ENCODE measurements at places on chromosomes 11 and 22.

GRCh38 chr11:117671370-117671769 lies 125.6 kb downstream of the DSCAML1 start:
- no peak for DNase-seq

- peak; percentile 56 for DNase-seq
These were observed 27.1 kb downstream of the ARAP1 start for GRCh38 chr11:72724851-72725723.

DNA sequence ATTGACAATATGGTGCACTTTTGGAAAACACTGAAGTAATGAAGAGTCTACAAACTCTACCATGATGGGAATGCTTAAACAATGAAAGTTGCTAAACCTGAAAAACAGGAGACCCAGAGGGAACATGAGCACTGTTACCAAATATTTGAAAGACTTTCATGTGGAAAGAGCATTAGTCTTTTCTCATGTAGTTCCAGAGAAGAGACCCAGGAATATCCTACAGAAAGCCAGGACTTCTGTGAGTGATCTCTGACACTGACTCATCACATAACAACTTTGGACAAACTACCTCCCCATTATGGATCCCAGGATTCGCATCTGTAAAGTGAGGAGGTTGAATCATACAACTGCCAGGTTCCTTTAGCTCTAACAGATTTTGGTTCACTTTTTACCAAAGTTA lies 62.2 kb downstream of the FAM181B start:
- no peak for DNase-seq

DNA sequence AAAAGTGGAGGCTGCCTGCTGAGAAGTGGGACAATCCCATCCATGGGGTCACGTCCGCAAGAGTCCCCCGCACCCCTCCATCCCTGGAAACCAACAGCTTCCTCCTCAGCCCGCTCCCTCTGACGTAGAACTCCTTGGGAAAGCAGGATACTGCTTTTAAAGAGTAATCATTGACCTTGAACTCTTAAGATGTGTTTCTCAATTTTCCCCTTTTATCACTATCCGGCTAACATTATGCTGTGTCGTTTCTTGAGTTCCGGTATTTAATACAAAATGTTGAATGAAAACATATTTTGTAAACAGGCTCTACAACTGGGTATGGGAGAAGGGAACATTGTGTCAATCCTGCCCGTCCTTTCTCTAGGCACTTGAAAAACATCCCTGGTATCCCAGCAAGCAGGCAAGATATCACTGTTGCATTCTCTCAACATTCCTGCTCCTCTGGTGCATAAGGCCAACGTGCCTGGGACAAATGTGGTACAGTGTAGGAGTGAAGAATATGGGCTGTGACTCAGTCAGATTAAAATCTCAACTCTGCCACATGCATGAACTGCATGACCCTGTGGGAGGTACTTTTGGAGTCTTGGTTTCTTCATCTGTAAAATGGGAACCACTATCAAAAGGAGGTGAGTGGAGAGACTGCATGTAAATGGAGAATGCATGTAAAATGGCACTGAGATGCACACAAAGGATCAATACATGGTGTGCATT lies 52.8 kb downstream of the WT1 start:
- no peak for DNase-seq

DNA sequence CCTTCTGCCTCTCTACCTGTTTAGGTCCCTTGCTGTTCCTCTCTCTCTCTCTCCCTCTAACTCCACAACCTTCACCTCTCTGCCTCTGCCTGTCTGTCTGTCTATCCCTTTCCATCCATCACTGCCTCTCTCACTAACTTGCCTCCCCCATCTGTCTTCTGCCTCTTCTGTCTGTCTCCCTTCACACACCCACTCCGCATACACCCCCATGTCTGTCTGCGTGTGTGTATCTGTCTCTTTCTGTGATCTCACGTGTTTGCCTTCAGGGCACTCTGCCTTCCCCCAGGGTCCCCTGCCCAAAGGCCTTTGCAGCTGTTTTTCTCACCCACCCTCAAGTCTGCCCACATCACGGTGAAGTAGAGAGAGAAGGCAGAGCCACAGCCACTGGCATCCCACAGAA lies 7.9 kb downstream of the RTN4RL2 start:
- no peak for DNase-seq

- DNase-seq, result peak; percentile 6
These were observed 929 bp downstream of the PRDM10 start for GRCh38 chr11:130001461-130002351.

DNA sequence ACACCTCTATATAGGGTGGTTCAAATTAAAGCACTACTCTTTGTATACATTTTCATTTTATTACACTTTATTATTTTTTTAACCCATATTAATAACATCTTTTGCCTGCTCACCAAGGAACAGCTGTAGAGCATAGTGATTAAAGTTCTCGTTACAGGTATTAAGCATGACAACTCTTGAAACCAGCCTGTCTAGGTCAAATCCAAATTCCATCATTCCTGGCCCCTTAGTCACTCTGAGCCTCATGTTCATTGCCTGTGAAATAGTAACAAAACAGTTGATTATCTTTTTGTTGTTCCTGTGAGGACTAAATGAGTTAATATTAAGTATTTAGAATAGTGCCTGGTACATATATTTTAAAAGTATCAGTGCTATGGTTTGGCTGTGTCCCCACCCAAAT lies 334.5 kb downstream of the RAB38 start:
- DNase-seq, result no peak

- DNase-seq, result no peak
These were observed 14.1 kb upstream of the RAC2 start for GRCh38 chr22:37258005-37258752.

DNA sequence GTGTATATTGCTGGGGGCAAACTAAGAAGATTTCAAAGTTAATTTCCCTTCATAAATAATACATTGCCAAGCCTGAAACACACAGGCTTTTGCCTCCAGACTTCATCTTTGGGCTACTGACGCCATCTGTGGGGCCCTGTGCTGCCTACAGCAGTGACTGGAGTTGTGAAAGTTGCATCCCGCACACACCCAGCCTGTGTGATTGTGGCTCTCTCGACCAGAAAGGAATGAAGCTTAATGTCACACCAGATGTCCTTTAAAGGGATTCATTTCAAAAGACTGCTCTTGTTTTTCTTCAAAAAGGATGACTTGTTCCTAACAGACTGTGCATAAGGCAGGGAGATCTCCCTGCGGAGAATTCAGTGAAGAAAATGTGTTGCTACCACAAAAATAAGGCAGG lies 210.5 kb downstream of the FAM181B start:
- DNase-seq, result no peak

DNA sequence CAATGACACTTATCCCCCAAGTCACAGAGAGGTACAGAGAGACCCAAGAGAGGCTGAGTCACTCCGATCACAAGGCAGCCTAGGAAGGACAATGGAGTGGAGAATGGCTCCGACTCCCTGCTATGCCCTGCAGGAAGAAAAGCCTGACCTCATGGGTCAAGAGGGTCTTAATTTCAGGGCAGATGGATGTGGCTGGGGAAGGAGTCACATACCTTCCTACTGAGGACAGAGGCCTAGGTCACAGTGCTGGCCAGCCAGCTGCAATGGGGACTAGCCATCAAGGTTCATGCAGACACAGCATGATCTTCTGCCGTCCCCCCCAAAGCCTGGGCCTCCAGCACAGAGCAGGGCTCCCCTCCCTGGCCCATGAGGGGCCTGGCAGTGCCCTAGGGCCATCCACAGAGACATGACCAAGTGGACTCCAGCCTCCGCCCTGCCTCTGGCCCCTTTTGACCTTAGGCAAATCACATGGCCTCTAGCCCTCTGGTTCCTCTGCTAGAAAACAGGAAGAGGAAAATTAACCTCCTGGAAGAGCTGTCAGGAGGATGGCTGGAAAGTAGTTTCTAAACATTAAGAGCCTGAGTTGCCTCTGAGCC lies 1.8 kb downstream of the ARRB1 start:
- DNase-seq, result no peak

GRCh38 chr11:69374110-69374945 lies 80.4 kb downstream of the MYEOV start:
- DNase-seq, result no peak

GRCh38 chr11:104325093-104325492 lies 161.1 kb upstream of the PDGFD start:
- DNase-seq, result no peak

- no peak for DNase-seq
These were observed 85.9 kb downstream of the WNT7B start for GRCh38 chr22:45891021-45891421.

GRCh38 chr22:20808844-20809243 lies 34.9 kb downstream of the SERPIND1 start:
- DNase-seq, result no peak

DNA sequence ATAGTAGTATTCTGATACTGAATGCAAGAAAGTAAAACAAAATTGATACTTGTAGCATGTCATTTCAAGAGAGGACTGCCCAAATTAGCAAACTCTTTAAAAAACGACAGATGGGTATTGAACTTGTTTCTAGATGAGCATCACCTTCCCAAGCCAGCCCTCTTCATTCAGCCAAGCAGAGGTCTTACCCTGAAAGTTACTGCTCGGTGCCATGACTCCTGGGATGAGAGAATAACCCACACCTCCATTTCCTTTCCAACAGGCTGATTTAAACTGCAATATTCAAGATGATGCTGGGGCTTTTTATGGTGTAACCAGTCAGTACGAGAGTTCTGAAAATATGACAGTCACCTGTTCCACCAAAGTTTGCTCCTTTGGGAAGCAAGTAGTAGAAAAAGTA lies 84.5 kb upstream of the RASSF10 start:
- DNase-seq, result no peak

DNA sequence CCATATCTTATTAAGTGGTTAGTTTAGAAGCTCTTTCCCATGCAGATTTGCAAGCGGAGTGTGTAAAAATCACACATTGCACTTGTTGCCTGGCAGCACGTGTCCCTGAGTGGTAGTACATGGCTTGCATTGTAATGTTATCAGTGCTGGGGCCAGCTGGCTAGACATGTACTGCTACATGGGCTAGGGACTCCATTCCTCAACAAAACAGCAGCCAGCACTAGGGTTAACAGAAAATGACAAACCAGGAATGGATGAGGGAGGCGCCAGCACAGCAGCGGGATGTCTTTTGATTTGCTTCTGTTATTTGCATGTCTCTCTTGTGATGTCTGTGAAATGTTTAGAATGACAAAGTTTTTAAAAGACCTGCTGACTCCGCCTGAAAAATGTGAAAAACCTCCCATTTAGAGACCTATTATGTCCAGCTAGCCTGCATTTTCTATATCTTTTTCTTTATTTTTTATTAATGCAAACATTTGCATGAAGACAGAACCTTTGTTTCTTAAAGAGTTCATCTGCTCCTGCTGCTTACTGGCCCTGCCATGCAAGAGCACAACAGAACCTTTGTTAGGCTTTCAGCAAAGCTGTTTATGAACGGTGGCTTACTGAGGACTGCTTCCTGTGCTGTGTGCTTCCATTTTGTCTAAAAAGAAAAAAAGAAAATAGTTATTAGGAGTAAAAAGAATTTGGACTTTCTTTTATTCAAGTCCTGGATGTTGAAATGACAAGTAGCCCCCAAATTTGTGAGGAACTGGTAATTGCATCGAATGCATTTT lies 40.7 kb downstream of the CSTPP1 start:
- no peak for DNase-seq

DNA sequence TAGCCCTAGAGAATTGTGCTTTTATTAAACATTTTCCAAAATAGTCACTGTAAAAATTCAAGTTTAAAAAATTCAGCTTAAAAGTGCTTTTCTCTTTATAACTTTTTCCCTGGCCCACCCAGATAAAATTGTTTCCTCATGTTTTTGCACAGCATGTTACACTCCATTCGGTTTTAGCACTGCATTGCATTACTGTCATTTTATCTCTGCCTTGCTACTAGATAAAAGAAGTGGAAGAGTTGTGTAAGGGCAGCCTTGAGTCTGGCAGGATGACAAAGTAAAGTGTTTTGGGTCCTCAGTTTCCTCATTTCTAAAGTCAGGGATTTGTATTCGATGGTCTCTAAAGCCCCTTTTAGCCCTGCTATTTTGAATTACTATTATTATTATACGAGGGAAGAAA lies 99.8 kb downstream of the ATM start:
- no peak for DNase-seq

DNA sequence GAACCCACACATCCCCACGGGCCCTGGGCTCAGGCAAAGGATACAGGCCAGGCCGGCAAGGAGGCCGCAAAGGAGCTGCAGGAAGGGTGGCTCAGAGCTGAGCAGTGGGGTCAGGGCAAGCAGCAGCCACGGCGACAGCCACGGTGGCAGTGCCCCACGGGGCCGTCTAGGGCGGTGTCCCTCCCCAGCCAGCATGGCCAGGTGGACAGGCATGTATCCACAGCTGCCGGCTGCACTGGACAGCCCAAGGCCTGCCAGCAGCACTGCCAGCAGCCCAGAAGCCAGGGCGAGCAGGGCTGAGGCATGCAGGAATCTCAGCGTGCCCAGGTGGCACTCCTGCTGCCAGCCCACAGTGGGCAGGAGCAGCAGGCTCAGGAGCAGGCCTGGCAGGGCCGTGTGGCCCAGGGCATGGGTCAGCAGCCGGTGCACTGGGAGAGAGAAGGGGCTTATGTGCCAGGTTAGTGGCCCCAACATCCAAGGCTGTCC lies 3.9 kb downstream of the RHBDD3 start:
- DNase-seq, result no peak

- DNase-seq, result no peak
These were observed 10.4 kb downstream of the ATXN10 start for GRCh38 chr22:45682064-45682463.

- no peak for DNase-seq
These were observed 165.6 kb downstream of the ETS1 start for GRCh38 chr11:128421577-128422330.

- DNase-seq, result no peak
These were observed 78.9 kb upstream of the POU2AF2 start for GRCh38 chr11:111166598-111166997.

- peak; percentile 3 for DNase-seq
These were observed 5.8 kb downstream of the PIWIL3 start for GRCh38 chr22:24768537-24769374.

DNA sequence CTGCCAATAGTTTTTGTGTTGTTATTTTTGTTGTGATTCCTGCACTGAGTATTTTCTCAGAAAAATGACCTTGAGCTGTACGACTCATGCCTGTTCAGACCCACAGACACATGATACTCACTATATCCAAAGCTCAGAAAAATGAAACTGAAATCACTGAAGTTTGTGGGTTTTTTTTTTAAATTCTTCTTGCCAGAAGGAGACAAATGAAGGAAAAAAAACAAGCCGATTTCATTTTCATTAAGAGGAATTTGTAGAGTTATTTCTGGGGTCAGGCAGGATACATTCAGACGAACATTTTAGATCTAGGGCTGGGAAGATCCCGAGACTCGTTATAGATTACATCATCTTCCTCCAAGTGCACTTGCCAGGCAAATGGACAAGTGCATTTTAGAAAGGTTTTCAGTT lies 60.4 kb downstream of the BMAL1 start:
- DNase-seq, result no peak

- DNase-seq, result no peak
These were observed 328.8 kb downstream of the MIAT start for GRCh38 chr22:26985931-26986782.

Measured in stimulated activated CD8-positive, alpha-beta memory T cell treated with anti-CD3 and anti-CD28 coated beads, Interleukin-4, amount 100 ng/mL, for 4 hours (primary cell).